Kidney epithelial cell (primary cell): ENCODE measurements at places on chromosomes 3 and 15. TPM values are rescaled to one million over a fixed set of nuclear protein-coding genes. Genes with fewer than 3 reads are reported as not detected.

- no peak for DNase-seq
These were observed 610.8 kb downstream of the MECOM start for GRCh38 chr3:169052465-169053302.

Gene LMAN1L
- total RNA-seq, result not detected in 2 replicates

Gene CTXN2
- total RNA-seq, result 0.14 TPM in 1 of 2 replicates, not detected in the other

GRCh38 chr3:181066143-181067087 is 76.9 kb upstream of the DNAJC19 start:
- DNase-seq, result no peak

GRCh38 chr3:185063431-185063830 is 89.4 kb downstream of the C3orf70 start:
- no peak for DNase-seq

Gene ADPRH
- 7.3 and 10.1 TPM in 2 replicates for total RNA-seq

Gene IL17RD
- 25.7 and 28.7 TPM in 2 replicates for total RNA-seq

DNA sequence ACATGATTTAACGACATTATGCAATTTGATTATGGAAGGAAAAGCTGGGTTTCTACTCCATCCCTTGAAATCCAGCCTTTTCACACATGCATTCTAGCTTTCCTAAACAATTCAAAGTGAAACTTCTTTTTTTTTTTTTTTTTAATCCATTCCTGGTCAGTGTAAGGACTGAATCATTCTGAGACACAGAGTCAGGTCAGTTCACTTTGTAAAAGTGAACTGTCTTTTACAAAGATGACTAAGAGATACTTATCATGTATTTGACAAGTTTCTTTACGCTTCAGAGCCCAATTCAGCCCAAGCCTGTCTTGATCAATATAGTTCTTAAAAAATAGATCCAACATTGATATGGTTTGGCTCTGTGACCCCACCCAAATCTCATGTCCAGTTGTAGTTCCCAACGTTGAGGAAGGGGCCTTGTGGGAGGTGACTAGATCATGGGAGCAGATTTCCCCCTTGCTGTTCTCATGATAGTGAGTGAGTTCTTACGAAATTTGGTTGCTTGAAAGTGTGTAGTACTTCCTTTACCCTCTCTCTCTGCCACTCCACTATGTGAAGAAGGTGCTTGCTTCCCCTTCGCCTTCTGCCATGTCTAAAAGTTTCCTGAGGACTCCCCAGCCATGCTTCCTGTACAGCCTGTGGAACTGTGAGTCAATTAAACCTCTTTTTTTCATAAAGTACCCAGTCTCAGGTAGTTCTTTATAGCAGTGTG is 345.6 kb upstream of the THBS1 start:
- DNase-seq, result no peak

- no peak for DNase-seq
These were observed 136.5 kb downstream of the MAP2K5 start for GRCh38 chr15:67678993-67679392.

DNA sequence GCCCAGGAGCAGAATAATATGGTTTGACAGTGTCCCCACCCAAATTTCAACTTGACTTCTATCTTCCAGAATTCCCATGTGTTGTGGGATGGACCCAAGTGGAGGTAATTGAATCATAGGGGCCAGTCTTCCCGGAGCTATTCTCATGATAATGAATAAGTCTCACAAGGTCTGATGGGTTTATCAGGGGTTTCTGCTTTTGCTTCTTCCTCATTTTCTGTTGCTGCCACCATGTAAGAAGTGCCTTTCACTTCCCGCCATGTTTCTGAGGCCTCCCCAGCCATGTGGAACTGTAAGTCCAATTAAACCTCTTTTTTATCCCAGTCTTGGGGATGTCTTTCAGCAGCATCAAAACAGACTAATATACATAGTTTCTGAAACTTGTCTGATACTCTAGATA is 28.4 kb upstream of the ATP2C1 start:
- DNase-seq, result no peak

Gene SERPINI2
- total RNA-seq, result not detected in 2 replicates

Gene CAMP
- not detected in 2 replicates for total RNA-seq

Gene ALDH1L1
- 1.0 and 1.2 TPM in 2 replicates for total RNA-seq

Gene ZKSCAN7
- 5.3 and 6.9 TPM in 2 replicates for total RNA-seq

Gene ITGA11
- total RNA-seq, result 6.2 and 7.0 TPM in 2 replicates

Gene SH3BP5
- 9.0 and 9.3 TPM in 2 replicates for total RNA-seq

- DNase-seq, result no peak
These were observed 1288.3 kb downstream of the NSUN3 start for GRCh38 chr3:95351158-95351557.

DNA sequence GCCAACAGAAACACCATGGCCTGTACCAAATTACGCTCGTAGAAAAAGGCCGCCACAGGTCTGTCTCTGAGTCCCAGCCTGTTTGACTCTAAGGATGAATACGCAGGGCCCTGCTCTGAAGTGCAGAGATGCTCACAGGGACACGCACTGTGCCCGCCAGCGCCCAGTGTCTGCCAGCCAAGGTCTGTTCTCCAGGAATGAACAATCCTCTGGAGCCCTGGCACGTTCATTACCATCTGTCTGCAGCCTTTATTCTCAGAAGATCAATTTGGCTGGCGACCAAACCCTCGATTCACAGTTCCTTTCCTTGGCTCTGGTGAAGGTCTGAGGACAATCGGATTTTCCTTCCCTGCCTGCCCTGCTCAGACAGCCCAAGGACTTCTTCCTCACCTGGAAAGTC is 66.3 kb downstream of the NIPA2 start:
- DNase-seq, result no peak
